ENCODE measurements at places on chromosomes 3 and 15.

DNA sequence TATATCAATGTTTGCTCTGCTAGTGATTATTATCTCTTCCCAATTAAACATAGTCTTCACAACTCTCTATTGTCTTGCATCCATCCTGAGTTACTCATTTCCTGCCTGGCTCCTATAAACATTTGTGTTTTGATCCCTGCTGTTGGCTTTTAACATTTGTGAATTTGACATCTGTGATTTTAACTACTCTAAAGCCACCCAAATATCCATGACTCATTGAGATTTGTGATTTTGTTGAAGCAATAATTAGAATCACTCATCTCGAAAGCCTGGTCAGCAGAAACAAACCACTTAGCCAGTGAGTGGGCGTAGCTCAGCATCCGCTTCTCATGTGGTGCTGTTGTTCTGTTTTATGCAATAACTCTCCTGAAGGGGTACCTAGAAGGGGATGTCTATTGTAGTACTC, 174.3 kb upstream of the ZBTB20 start:
- no peak for DNase-seq

- no peak for DNase-seq
These were observed 136.1 kb upstream of the TOPAZ1 start for GRCh38 chr3:44105571-44105970.

- no peak for DNase-seq
These were observed 277.6 kb downstream of the LPP start for GRCh38 chr3:188431553-188431952.

DNA sequence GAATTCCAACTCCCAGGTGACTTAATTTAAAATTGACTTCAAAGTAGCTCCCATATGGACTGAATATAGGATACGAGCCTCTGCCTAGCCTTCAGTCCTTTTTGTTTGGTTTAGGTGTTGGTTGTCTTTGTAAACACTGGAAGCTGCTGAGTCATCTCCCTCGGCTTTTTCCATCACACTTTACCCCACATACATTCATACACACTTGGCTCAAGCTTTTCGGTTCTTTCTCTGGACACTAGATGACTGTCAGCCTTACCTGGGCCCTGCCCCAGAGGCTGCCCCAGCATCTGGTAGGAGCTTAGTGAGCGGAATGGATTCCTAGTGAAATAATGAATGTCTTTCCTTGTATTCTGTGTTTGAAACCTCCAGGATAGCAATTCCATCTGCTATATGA, 201.5 kb upstream of the IL12A start:
- DNase-seq: no peak

DNA sequence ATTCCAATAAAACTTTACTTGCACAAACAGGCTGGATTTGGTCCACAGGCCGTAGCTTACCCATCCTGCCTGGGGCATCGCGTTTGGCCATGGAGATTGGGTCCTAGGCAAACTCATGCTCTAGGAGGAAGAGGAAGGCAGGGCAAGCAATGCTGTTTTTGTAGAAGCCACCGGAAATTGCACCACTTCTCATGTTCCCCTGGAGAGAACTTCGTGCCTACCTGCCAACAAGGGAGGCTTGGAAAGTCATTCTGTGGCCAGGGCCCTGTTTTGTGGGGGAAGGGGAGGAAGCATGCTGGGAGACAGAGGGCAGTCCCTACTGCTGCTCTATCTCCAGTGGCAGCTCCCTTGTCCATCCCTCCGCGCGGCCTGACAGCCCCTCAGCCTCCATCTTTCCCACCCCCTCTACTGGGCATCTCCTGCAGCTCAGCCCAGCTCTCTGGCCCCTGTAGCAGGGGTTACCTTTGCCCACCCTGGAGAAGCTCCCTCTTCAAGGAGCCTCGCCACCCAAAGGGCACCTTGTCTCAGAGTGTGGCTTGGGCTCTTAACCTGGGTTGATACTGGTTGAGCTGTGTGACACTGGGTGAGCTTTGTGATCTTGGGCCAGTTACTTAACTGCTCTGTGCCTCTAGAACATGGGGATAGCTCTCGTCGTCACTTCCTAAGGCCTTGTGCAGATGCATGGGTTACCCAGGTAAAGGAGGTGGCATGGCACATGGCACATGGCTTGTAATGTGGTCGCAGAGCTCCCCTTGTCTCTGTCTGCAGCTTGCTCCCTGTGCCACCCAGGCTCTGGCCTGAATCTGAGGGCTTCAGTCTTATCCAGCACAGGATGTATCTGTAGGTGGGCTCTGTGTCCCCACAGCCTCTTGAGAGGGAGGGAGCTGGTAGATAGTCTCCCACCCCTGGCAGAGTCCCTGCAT, 6.1 kb downstream of the ABTB1 start:
- no peak for DNase-seq

- no peak for DNase-seq
These were observed 417.4 kb upstream of the MDFIC2 start for GRCh38 chr3:70729845-70730244.

DNA sequence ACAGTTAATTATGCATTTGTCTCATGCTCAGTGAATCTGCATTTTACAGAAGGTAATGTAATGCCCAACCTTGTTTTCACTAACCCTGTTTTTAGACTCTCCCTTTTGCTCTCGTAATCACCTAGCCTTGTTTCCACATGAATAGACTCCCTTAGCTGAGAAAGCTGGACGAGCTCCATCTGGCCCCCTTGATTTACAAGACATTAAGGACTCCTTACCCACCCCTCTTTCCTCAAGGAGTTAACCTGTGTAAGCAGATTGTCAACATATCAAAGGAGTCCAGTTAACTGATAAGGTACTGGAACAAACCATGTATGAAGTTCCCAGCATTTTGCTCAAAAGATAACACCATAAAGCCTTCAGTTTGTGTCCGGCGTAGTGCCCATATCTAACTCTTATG, 99.6 kb downstream of the VPS8 start:
- no peak for DNase-seq

DNA sequence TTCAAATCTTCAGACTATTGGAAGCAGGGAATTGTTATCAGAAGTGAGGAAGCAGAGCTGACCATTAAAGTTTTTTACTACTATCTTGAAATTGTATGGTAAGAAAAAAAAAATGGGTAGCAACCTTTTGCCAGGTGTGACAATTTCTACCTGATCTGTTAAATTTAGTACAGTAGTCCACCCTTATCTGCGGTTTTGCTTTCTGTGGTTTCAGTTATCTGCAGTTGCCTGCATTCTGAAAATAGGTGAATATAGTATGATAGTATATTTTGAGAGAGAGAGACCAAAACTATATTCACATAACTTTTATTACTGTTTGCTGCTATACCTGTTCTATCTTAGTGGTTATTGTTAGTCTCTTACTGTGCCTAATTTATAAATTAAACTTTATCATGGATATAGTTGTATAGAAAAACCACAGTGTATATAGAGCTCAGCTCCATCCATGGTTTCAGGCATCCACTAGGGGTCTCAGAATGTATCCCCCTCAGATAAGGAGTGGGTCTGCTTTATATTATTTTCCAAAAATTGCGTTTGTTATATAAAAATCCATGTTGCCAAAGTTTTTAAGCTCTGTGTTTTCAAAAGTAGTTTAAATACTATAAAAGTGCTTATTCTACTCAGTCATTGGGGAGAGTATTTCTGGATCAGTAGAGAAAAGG, 69.9 kb downstream of the PTPRG start:
- DNase-seq: no peak

DNA sequence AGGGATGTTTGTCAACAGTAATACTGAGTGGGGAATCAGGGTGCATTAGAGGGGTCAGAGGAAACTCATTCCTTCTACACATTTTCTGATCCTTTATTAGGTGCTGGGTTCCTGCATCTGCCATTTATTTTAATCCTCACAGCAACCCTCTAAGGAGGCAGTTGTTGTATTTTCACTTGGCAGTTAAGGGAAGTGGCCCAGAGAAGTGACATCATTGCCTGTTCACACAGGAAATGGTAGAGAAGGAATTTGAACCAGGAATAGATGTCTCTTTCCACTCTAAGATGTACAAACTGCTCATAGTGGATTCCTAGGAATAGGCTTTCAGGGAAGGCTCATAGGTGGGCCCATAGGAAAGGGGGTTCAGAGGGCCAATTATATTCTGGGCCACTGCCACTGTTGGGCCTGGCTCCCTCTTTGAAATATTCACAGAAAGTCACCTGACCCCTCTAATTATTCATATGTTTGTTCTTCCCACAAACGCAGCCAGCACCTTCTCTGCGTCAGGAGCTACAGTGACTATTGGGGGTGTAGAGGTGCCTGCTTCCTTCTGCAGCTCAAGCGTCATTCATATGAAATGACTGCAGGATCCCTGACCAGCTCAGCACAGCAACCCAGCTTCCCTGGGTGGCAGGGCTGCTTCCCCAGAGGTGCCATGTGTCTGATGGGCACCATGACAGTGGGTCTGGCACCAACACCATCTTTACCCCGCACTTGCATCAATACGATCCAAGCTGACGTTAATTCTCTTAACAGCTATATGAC, 163.9 kb upstream of the SMAD3 start:
- no peak for DNase-seq

GRCh38 chr15:95973566-95974256, 356.8 kb upstream of the NR2F2 start:
- no peak for DNase-seq

Measured in SK-N-SH (cell line).